ENCODE measurements at places on chromosomes 1 and 21. TPM values are rescaled to one million over a fixed set of nuclear protein-coding genes. Genes with fewer than 3 reads are reported as not detected.

The DIO1 gene
- 0.53 TPM for polyA plus RNA-seq

DNA sequence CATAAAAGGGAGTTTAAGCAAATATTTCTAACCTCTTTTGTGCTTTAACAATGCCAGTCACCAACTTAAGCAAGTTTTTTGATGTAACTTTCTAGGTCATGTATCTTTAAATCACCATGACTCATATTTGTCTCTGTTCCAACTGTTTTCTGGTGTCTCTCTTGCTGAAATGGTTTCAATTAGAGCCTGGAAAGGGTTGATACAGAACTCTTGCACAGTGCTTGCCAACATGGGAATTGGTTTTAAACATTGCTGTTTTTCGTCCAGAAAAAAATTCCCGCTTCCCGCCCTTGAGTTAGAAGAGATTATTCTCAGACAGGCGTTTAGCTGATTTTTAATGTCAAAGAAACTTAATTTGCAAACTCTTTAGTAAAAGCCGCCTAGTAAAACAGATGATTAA, 46.4 kb upstream of the SLC22A15 start:
- H3K27ac ChIP-seq: no peak overlapping the region
- H3K4me3 ChIP-seq: no peak overlapping the region
- no peaks in the 10 kb centered on the region for H3K36me3 ChIP-seq
- no peak for DNase-seq
- H3K27me3 ChIP-seq: no peaks in the 10 kb centered on the region
- H3K4me1 ChIP-seq: no peaks in the 10 kb centered on the region

DNA sequence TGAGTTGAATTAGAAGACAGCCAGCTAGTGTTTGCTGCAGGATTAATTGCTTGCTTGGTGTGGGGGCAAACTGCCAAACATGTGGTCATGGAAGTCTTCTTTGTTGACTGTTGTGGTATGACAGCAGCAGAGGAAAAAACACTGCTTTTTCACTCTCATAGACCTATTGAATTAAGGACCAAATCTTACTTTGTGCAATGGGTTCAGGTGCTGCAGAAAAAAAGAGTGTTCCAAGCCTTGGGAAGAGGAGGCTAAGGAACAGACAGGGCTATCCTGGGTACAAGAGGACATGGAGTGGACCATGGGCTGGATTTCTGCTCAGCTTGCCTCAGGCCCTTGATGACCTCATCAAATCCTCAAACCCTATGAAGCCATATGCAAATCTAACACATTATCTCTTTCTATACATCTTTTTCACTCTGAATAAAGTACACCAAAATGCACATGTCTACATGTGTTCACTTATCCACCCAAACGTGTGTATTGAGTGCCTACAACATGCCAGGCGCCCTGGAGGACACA, 61.5 kb downstream of the SIPA1L2 start:
- DNase-seq: no peak
- no peaks in the 10 kb centered on the region for H3K27me3 ChIP-seq
- no peak overlapping the region for H3K27ac ChIP-seq
- H3K36me3 ChIP-seq: no peaks in the 10 kb centered on the region
- no peaks in the 10 kb centered on the region for H3K4me1 ChIP-seq

The IGSF5 gene
- 0.43 TPM for polyA plus RNA-seq

The ADAMTSL4 gene
- 20.2 TPM for polyA plus RNA-seq

DNA sequence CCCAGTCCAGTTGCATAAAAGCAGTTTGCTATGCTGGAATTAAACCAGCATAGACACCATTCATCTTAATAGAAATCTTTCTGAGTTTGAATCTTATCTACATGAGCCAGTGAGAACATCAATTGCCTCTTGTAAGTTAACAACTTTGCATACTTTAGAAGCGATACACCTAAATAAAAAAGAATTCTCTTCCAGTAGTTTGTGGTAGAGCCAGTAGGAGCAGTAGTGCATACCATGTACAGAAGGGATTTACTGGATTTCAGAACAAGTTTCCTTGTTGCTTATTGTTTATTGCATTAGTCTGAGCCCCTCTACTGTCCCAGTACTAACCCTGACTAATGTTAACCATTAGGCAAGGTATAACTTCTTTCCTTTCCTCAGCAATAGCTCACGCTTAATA, 313.1 kb downstream of the TGFB2 start:
- no peaks in the 10 kb centered on the region for H3K36me3 ChIP-seq
- H3K4me1 ChIP-seq: no peaks in the 10 kb centered on the region
- DNase-seq: no peak
- H3K4me3 ChIP-seq: no peak overlapping the region
- H3K27ac ChIP-seq: no peak overlapping the region

DNA sequence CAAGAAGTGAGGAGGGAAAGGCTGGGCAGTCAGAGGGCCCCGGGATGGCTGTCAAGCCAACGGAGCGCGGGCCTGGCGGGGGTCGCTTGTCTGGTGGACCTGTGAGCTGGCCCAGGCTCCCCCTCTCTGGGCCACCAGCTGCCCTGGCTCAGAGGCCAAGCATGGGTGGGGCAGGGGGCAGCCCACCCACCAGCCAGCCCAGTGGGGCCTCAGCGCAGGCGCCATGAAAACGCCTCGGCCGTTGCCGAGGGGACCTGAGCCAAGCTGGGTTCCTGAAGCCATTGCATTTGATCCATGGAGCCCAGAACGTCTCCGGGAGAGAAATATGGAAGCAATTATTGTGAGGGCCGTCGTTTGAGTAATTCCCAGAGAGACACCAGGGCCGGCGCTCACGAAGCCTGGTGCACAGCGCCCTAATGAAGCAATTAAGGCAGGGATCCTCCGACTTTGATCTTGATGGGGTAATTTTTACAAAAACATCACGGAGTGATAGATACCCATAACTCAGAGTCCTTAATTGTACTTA, 90.5 kb upstream of the TTC34 start:
- H3K27me3 ChIP-seq: no peaks in the 10 kb centered on the region
- DNase-seq: no peak
- no peaks in the 10 kb centered on the region for H3K36me3 ChIP-seq

The LRRC38 gene
- polyA plus RNA-seq: not detected

The FLG2 gene
- 0.09 TPM for polyA plus RNA-seq

GRCh38 chr1:167532964-167533824, 14.9 kb upstream of the CD247 start:
- DNase-seq: peak; percentile 31
- H3K4me3 ChIP-seq: no peak overlapping the region
- no peaks in the 10 kb centered on the region for H3K27me3 ChIP-seq
- H3K27ac ChIP-seq: no peak overlapping the region

DNA sequence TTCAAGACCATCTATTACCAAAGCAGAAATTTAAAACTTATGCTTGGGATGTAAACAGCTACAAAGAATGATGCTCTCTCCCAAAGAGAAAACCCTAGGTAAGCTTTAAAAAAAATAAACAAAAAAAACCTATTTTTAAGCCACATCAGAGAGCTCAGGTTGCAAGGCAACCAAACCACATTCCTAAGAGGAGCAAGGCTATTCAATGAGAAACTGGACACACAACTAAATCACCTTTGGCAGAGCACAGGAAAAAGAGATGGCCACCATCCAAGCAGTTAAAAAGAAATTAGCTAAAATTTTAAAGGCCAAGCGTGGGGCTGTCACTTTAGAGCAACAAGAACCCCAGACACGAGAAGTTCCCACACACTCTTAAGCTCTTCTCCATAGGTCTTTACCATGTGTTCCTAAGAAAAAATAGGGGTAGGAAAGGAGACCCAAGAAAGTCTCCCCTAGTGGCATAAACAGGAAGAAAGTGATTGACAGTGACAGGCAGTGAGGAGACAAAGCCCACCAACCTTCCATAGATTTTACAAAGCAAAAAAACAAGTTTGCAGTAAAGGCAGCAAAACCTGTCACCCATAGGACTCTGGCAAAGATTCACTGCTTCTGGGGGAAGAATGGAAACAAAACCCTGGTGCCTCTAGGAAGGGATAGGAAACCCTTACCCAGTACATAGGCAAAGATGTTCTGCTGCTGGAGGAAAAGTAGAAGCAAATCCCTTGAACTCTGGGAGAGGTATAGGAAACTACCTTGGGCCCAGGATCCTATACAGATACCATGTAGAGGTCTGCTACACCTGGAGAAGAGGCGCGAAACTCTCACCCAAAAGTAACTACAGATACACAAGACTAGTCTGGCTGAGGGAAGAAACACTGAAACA, 68.5 kb downstream of the FOXJ3 start:
- no peaks in the 10 kb centered on the region for H3K36me3 ChIP-seq
- H3K27ac ChIP-seq: no peak overlapping the region
- H3K27me3 ChIP-seq: no peaks in the 10 kb centered on the region
- no peaks in the 10 kb centered on the region for H3K4me1 ChIP-seq
- DNase-seq: peak; percentile 20
- no peak overlapping the region for H3K4me3 ChIP-seq

DNA sequence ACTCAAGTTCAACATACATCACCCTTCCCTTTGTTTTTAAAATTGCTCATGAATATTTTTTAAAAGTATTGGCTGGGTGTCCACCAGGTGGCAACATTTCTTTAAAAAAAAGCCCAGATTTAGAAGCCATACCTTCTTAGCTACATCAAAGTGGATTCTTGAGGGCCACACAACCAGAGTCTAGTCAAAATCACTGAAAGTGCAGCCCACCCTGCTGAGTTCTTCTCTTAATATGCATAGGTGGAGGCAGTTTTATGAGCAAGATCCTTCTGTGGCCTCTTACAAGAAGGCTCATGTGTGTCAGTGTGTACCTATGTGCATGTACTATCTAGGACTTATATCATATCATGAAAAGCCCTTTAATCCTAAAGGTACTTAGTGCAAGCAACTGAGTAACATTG, 16.9 kb upstream of the GNG12 start:
- peaks cover 11% of the 10 kb centered on the region for H3K4me1 ChIP-seq
- no peak overlapping the region for H3K27ac ChIP-seq
- H3K27me3 ChIP-seq: no peaks in the 10 kb centered on the region

- H3K4me3 ChIP-seq: no peak overlapping the region
- H3K4me1 ChIP-seq: peaks cover 36% of the 10 kb centered on the region
- DNase-seq: no peak
- H3K27ac ChIP-seq: peak overlapping the region; percentile 50
Measured at GRCh38 chr21:29175408-29176134, 45.1 kb downstream of the MAP3K7CL start.

The GBP7 gene
- 0.11 TPM for polyA plus RNA-seq

DNA sequence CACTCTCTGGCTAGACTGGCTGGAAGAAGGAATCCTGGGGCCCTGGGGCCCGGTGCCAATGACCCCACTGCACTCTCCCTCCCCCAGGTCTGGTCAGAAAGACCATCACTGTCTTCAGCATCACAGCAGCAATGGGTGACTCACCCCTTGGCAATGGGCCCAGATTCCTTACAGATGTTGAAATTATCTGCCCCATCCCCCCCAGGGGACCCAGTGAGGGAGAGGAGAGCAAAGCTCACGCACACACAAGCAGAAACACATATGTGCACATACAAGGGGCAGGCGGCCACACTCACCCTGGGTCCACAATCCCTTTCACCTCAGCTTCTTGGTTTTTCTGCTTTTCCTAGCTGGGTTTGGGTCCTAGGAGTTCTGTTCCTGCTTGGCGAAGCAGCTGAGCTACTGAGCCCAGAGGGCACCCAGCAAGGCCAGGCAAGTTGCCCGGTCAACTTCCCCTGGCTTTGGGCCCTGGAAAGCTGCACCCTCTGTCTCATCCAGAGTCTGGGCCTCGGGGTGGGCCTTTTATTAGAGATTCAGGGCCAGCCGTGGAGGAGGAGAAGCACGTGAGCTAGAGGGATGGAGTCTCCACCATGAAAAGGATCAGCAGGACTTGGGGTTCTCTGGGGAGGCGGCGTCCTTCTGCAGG, 2.6 kb downstream of the COL16A1 start:
- peak overlapping the region; percentile 53 for H3K27ac ChIP-seq
- peaks cover 13% of the 10 kb centered on the region for H3K4me1 ChIP-seq
- peak; percentile 84 for DNase-seq

DNA sequence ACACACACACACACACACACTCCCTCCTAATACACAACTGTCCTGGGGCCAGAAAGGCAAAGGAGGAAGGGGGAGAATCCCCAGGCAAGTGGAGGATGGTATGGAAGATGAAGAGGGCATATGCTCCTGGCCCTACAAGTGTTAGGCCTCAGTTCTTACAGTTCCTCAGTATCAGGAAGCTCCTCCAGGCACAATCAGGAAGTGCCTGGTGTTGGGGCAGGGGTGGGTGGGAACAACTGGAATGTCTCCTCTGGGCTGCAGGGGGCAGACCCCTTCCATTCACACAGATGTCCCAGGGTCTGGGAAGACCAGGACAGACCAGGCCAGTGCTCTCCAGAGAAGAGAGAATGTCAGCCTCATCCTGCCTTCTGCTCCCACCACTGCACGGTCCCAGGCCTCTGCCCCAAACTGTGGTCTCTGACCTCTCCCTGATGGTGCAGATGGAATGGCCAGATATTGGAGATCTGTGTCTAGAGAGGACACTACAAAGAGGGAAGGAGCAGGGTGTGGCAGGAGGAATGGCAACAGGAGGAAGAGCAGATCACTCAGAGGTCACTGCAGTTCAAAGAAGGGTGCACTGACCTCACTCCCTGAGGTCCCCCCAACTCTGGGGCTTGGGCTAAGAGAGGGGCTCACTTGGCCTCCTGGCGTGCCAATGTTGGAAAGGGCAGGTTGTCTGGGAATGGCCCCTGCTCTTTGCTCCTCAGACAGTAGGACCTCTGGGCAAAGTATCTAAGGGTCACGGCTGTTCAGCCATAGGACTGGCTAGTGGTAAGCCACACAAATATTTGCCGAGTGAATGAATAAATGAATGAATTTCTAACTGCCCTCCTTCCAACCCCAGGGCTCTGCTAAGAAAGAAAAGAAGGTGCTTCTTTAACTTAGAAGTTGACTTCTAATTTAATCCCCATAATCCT, 2.5 kb upstream of the DENND2D start:
- no peak for DNase-seq
- no peaks in the 10 kb centered on the region for H3K36me3 ChIP-seq
- H3K4me3 ChIP-seq: peak overlapping the region; percentile 75
- peaks cover 82% of the 10 kb centered on the region for H3K4me1 ChIP-seq
- no peaks in the 10 kb centered on the region for H3K27me3 ChIP-seq

The TMEM51 gene
- polyA plus RNA-seq: 11.4 TPM

DNA sequence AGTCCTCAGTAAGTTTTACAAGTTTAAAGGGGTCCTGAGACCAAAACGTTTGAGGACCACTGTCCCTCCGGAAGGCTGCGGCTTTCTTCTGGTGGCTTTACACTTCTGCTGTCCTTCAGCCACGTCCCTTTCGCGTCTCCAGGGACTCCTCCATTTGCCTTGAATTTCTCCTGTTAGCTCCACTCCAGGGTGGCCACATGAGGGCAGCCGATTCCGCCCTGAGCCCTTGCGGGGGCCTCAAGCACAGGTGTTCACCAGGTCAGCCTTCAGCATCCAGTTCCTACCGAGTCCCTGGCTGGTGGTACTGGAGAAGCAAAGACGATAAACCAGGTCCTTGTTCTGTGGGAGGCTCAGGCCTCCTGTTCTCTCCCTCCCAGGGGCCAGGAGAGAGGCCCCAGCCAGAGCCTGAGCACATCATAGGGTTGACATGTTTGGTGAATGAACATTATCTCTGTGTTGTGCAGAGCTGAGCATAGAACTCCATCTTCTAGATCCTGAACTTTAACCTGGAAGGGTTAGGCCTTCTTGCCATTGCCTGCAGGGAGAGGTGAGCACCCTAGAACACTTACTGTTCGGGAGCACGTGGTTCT, 27.4 kb upstream of the COQ8A start:
- no peak overlapping the region for H3K27ac ChIP-seq
- no peak overlapping the region for H3K4me3 ChIP-seq
- no peaks in the 10 kb centered on the region for H3K4me1 ChIP-seq
- no peaks in the 10 kb centered on the region for H3K36me3 ChIP-seq

The ARHGAP30 gene
- polyA plus RNA-seq: 4.5 TPM

- H3K27ac ChIP-seq: no peak overlapping the region
- H3K27me3 ChIP-seq: no peaks in the 10 kb centered on the region
- no peak for DNase-seq
- no peaks in the 10 kb centered on the region for H3K4me1 ChIP-seq
- no peak overlapping the region for H3K4me3 ChIP-seq
Measured at GRCh38 chr1:65471861-65472332, 51.4 kb downstream of the LEPR start.
